ENCODE measurements at places on chromosomes 11 and 22. TPM values are rescaled to one million over a fixed set of nuclear protein-coding genes. Genes with fewer than 3 reads are reported as not detected.

Gene OR5AP2
- polyA plus RNA-seq: not detected

DNA sequence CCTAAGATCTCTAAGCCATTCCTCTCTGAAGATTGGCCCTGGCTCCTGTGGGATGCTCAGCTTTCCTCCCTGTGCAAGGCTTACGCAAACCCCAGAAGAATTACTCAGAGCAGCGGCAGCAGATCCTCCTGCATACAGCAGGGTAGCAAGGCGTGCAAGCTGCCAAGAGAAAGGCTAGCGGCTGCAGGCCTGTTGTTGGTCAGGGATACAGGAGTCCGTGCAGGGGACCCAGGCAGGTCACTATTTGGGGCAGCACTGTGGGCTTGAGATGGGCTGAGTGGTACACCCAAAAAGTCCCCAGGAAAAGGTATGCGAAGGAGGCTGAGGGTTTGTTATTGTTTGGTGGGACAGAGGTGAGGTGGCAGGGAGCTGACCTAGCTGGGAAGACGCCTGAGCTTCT lies 1.5 kb downstream of the GLB1L2 start:
- no peak for DNase-seq

GRCh38 chr22:37059876-37060449 lies 8.4 kb downstream of the KCTD17 start:
- peak; percentile 3 for DNase-seq

- DNase-seq: no peak
Observed at GRCh38 chr11:123371506-123372297, 58.4 kb upstream of the GRAMD1B start.

DNA sequence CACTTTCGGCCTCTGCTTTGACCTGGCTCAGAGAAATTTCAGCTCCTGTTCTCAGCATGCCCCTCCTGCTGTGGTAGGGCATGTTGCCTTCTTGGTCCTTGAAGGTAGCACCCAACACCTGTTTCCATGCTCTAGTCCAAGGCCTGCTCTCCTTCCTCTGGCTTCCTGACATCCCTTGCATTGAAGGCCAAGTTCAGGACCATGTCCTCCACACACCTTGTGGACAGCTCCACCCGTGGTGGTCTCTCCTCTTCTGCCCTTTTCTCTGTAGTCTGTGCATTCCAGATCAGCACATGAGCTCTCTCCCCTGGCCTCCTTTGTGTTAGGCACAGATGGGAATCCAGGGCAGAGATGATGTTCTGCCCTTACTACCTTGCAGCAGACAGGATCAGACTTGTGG lies 225.3 kb downstream of the ADAMTS15 start:
- no peak for DNase-seq

GRCh38 chr11:75689863-75690609 lies 21.2 kb upstream of the MAP6 start:
- DNase-seq: no peak

- no peak for DNase-seq
Observed at GRCh38 chr11:17159441-17159840, 48.3 kb downstream of the PIK3C2A start.

GRCh38 chr11:90593099-90593498 lies 370.2 kb upstream of the CHORDC1 start:
- DNase-seq: no peak

DNA sequence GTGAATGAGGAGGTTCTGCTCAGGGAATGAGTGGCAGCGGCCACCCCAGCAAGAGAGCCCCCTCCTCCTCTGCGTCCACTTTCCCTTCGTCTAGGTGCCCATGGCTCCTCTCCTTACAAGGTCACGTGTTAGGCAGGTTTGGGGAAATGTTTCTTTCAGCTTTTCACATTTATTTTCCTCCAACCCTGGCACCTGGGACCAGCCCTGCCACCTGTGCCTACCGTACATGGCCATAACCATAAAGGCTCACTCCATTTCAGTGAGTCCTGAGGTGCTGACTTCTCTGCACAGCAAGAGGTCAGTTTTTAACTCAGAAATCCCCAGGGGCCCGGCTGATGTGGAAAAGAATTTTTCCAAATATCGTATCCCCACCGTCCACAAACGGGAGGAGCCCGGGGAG lies 71.2 kb downstream of the FLI1 start:
- DNase-seq: no peak

Gene CDC42BPG
- polyA plus RNA-seq: 0.37 TPM

DNA sequence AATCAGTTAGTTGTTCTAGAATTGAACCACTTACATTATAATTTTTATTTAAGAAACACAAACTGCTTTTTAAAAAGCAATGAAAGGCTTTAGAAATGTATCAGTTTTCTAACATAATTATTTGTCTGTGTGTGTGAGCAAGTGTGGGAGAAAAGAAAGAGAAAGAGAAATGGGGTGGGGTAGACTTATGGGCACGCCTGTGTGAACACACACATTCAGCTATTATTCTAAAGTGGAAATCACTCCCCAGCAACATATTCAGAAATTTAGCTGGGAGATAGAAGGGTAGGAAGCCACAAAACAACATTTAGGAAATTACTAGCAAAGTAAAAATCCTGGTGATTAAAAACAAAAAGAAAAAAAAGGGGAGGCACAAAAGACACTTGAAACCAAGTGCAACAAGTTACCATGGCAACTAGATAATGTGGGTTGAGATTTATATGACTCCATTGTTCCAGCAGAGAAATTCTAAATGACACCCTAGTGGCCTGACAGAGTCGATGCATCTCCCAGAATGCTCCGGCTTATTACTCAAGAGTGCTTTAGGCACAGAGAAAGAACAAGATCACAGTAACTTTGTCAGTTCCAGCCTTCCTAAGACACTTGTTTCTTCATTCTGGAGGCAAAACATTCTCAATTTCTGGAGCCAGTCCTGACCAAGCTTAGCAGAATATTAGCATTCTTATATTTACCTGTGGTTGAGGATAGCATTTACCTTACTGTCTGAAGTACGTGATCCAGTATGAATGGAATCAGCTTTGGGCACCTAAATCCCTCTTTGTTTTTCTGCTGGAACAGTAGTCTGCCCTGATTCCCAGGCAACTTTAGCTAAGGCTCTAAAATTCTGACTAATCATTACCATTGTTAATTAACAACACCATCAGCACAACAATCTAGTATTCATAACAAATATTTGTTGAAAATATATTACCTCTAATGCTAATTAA lies 444.4 kb downstream of the DLG2 start:
- DNase-seq: no peak

- DNase-seq: no peak
Observed at GRCh38 chr11:61613051-61613450, 32.2 kb upstream of the SYT7 start.

Gene MS4A5
- polyA plus RNA-seq: not detected

- no peak for DNase-seq
Observed at GRCh38 chr11:69166218-69167115, 10.7 kb downstream of the SMIM38 start.

Gene MFRP
- 0.04 TPM for polyA plus RNA-seq

GRCh38 chr11:95827696-95828095 lies 37.4 kb downstream of the CEP57 start:
- DNase-seq: no peak

GRCh38 chr22:44378380-44378779 lies 65.6 kb upstream of the SHISAL1 start:
- no peak for DNase-seq

DNA sequence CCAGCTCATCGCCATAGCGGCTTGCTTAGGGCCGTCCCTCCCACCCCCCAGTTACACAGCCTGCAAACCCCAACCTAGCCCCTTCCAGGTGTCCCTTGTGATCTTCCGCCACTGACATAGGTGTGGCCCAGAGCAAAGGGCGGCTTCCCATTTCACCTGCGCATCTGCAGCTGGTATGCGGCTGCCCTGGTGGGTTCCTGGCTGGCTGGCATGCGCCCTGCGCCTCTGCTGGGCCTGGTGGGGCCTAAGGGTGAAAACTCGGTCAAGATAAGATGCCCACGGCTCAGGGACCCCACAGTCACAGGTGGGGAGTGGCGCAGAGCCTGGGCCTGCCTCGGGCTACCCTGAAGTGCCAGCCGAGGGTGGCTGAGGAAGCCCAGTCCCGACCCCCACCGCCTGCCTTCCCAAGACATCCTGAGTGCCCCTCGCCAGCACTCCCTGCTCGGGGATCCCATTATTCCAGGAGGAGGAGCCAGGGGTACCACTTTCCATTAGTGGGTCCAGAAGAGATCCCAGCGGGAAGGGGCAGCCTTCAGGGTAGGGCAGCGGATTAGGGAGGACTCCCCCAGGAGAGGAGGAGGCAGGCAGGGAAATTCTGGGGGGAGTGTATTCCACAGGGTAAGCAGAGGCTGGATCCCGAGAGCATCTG lies 36.9 kb upstream of the KCNQ1OT1 start:
- peak; percentile 10 for DNase-seq

Gene ATXN10
- 11.8 TPM for polyA plus RNA-seq
